ENCODE measurements at places on chromosomes 5 and 9. TPM values are rescaled to one million over a fixed set of nuclear protein-coding genes. Genes with fewer than 3 reads are reported as not detected.

DNA sequence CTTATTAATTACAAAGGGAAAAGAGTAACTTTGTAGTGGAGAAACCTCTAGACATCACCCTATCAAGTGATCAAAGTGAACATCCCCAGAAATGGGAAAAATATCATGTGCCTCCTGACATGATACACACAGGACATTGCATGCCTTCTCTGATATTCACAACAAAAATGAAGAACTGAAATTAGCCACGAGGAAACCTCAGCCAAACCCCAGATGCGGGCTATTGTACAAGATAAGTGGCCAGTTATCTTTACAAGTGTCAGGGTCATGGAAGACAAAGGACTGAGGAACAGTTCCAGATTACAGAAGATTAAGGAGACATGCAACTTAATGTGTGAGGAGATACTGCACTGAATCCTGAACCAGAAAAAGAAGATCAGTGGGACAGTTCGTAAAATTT, 23.8 kb upstream of the NPM1 start:
- no peak for DNase-seq

DNA sequence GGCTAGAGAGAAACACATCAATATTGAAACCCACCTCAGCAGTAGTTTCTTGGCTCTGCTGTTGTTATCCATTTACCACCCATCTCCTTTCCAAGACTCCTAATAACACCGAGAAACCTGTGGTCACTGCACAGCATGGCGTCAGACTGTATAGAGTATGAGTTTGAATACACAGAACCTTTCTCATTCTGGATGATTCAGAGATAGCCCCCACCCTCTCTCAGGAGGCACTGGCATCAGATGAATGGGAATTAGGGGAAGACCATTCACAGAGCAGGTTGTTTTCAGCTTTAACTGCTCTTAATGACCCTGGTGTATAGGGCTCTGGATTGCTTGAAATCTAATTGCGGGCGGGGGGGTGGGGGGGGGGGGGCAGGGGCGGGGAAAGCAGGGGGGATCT, 86.7 kb downstream of the GPR21 start:
- no peak for DNase-seq

GRCh38 chr9:36729906-36730305, 157.2 kb downstream of the MELK start:
- DNase-seq = no peak

- no peak for DNase-seq
These were observed 18.1 kb downstream of the GRXCR2 start for GRCh38 chr5:145854651-145855258.

TTC33 gene
- 20.5 TPM for total RNA-seq

DNA sequence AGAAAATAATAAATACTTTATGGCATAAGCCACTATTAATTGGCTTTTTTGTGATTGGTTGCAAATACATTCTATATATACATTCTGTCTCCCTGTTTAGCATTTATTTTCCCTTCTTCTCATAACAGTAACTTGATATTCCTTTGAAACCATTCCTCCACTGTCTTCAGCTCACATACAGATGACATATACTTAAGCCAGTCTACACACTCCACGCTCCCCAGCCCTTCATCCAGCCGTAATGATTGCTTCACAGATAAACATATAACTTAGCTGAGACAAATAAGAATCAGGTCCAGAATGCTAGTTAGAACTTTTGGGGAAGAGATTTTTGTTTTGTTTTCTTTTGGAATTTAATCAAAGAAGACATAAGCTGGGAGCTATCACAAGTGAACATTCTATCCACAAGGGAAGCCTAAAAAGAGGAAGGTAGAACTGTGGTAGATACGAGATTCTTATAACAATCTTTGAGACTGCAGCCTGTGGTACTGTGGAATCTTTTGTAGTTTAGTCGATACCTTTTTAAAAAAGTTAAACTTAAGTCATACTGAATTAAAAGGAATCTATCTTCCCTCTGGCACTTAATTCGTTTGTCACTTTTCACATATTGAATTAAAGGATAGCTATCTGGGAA, 365.1 kb upstream of the PRR16 start:
- DNase-seq = no peak

GRCh38 chr5:64834611-64835010, 65.9 kb downstream of the CWC27 start:
- DNase-seq = no peak

DNA sequence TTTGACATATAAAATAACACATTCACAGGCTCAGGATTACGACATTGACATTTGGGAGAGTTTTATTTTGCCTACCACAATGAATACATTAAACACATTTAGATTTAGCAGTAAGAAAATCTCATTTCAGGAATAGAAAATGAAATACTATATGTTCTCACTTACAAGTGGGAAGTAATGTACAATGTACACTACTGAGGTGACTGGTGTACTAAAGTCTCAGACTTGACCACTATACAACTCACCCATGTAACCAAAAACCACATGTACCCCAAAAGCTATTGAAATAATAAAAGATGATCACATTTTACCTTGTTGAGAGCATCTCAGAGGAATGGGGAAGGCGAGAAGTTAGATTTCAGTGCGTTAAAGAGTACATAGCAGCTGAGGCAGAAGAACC, 1202.4 kb upstream of the SEMA6A start:
- no peak for DNase-seq

DNA sequence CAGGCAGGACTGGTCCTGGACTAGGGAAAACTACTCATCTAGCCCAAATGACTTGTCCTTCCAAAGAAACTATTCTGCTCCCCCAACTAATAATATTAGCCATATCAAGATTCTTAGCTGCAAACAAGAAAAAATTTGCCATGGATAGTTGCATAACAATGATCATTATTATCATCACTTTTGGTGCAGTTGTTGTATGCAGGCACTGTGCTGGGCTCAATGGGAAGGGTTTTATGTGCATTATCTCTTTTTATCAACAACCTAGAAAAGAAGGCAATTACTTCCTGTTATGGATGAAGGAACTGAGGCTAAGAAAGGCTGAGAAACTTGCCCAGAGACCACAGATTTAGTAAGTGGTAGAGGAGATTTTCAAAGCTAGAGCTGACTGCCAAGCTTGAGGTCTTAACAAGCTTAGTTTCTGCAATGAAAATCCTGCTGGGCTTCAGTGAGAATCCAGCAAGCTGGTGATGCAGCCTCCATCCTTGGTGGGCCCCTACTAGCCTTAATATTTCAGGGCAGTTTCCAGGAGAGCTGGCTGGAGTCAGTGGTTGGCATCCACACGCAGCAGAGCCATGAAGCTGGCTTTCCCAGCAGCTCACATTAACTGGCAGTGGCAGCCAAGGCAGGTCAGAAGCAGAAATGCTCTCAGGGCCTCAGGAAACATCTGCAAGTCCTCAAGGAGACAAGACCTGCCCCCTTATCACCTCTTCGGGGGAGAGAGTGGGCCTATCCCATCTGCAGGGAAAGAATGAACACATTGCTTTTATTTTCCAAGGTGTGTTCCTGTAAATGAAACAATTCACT, 20.5 kb upstream of the MEGF9 start:
- DNase-seq = no peak

- no peak for DNase-seq
These were observed 344.6 kb upstream of the SGCD start for GRCh38 chr5:155982354-155982753.

DNA sequence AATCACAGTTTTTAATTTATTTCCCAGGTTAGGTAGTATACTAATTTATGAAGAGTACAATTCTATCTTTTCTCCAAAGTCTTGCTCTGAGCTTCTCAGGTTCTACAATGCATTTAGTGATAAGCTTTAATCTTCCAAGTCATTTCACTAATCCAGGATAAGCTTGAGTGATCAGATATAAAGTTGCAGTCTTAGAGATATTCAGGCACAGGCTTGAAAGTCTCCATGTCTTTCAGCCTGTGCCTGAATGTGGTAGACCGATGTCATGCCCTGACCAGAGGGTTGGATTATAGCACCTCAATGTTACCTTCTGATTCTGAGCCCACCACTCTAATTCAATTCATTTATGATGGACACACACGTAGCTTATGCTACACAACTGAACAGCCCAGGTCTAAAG, 3.2 kb downstream of the CRHBP start:
- no peak for DNase-seq

NR2F1-AS1 gene
- not detected for total RNA-seq

MEGF10 gene
- not detected for total RNA-seq

- no peak for DNase-seq
These were observed 5.3 kb upstream of the HAUS6 start for GRCh38 chr9:19108038-19108437.

GRCh38 chr5:35540002-35540401, 77.7 kb upstream of the SPEF2 start:
- DNase-seq = no peak

KCNN2 gene
- not detected for total RNA-seq

- DNase-seq = no peak
These were observed 7.6 kb downstream of the TGFBI start for GRCh38 chr5:136036293-136036911.

GRCh38 chr5:113179156-113179555, 202.6 kb downstream of the DCP2 start:
- DNase-seq = no peak

SPTLC1 gene
- total RNA-seq = 48.7 TPM

- DNase-seq = no peak
These were observed 286.7 kb upstream of the IL12B start for GRCh38 chr5:159616952-159617351.

PPP2R2B gene
- not detected for total RNA-seq

- no peak for DNase-seq
These were observed 21.3 kb downstream of the ARRDC3 start for GRCh38 chr5:91361790-91362189.

- no peak for DNase-seq
These were observed 1.4 kb downstream of the TUBB4B start for GRCh38 chr9:137242269-137243203.

PHF24 gene
- not detected for total RNA-seq

NR5A1 gene
- total RNA-seq = not detected

GRCh38 chr5:175254155-175254554, 189.8 kb downstream of the DRD1 start:
- no peak for DNase-seq

- DNase-seq = no peak
These were observed 28.0 kb downstream of the LCP2 start for GRCh38 chr5:170269579-170269978.

DOK3 gene
- 268 TPM for total RNA-seq

DNA sequence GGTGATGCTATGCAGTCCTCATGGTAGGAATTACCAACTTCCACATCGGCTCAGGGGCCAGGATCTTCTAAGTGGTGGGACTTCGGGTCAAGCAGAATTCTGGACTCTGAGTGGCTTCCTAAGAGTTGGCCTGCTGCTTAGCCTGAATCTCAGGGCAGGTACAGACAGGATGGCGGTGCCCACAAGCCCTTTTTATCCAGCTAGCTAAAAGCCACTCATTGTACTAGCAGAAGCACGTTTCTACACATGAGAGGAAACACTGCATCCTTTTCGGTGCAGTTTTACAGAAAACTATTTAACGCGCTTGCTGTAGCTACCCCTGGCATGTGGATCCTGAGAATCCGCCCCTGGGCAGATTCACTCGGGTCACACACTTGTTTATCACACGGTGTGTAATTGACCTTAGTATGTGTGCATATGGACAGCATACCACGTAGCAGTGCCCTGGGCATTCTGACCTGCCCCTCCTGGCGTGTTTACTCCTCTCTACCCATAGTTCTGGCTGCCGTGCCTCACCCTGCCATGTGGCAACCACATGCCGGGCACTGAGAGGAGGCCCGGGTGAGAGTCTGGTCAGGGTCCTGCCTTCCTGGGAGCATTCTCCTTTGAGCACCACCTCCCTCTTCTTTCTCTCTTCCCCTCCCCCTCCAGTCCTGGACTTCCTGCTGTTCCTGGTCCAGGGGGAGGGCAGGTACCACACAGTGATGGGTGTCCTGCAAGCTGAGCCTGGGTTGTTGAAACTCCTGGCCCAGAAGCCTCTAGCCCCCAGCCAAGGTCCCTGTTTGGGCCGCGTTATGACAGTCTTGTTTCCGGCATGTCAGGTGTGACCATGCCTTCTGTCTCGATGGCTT, 65.9 kb downstream of the DAB2IP start:
- no peak for DNase-seq

DNA sequence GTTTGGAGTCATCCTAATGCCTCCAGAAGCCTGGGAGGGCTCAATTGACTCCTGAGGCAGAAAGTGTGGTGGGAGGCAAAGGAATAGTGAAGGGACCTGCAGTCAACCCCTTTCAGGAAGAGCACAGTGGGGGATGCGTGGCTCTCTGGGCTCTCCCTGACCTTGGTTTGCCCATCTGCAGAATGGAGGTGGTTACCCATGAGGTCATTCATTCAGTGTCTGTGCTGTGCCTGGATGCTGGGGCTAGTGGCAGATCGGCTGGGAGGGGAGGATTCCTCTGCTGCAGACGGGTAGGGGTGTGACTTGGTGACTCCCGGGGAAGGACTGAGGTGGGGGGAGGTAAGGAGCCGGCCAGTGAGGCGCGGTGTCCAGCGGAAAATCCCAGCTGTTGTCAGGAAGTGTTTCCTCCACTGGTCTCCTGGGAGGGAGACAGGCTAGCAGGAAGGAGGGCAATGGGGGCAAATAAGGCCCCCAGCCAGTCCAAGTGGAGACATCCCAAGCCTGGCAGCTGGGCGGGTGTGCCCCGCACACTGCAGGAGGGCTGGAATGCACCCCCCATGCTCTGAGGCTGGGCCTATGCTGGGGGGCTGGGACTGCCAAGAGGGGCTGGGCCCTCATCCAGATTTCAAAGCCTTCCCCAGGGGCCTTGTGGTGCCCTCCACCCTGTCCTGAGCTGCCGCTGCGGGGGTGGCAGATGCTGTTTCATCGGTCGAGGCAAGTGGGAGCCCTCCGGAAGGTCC, 10.9 kb downstream of the CXXC5 start:
- DNase-seq = no peak

All from OCI-LY7 (cell line).